GM12891 (cell line): ENCODE measurements at places on chromosomes 5 and 9.

DNA sequence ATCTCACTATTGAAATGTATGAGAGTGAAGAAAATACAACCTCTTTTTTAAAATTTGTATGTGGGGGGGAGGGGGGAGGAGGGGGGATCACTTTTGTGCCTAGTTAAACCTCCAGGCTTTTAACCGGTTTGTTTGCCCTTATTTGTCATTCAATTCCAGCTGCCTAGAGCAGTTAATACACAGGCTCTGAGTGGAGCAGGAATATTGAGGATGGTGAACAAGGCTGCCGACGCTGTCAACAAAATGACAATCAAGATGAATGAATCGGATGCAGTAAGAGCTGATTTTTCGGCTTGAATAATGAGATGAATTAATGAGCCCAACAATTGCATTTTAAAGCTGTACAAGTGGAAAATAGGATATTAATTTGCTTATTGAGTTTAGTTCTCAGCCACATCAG, 28.7 kb upstream of the SNX24 start:
- DNase-seq, result no peak

GRCh38 chr9:69671879-69672595, at the start of gene APBA1:
Gene APBA1 (minus strand): TSS chr9:69672371.
- peak; percentile 30 for DNase-seq

DNA sequence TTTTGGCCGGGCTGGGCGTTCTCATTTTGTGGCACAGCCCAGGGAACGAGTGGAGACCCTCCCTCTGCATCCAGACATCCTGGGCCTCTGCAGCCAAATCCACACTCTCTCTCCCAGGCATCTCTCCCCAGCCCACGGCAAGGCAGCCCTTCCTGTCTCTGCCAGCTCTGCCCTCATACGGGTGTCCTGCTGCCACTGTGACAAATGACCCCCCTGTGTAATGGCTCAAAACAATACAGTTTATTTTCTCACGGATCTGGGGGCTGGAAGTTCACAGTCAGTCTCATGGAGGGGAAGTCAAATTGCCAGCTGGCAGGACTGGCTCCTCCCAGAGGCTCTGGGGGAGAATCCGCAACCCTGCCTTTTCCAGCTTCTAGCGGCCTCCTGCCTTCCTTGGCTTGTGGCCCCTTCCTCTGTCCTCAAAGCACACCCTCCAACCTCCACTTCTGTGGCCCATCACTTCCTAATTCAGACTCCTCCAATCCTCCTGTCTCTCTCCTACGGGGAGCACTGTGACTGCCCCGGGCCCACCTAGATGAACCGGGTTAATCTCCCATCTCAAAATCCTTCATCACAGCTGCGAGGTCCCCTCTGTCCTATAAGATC, 70.2 kb upstream of the COL5A1 start:
- DNase-seq, result no peak

GRCh38 chr9:107175041-107175440, 108.0 kb upstream of the RAD23B start:
- DNase-seq, result no peak
